Adrenal gland (tissue), 19 donors: ENCODE measurements at places on chromosomes 1 and 21. TPM values are rescaled to one million over a fixed set of nuclear protein-coding genes. Genes with fewer than 3 reads are reported as not detected.

FCGR2B gene
- total RNA-seq, result 15.3 TPM

ITLN2 gene
- not detected for total RNA-seq

GRCh38 chr1:228647523-228648444 is 87.5 kb upstream of the RHOU start:
- H3K27ac ChIP-seq, result no peak overlapping the region
- H3K36me3 ChIP-seq, result no peaks in the 10 kb centered on the region
- peak; percentile 35 for DNase-seq

DNA sequence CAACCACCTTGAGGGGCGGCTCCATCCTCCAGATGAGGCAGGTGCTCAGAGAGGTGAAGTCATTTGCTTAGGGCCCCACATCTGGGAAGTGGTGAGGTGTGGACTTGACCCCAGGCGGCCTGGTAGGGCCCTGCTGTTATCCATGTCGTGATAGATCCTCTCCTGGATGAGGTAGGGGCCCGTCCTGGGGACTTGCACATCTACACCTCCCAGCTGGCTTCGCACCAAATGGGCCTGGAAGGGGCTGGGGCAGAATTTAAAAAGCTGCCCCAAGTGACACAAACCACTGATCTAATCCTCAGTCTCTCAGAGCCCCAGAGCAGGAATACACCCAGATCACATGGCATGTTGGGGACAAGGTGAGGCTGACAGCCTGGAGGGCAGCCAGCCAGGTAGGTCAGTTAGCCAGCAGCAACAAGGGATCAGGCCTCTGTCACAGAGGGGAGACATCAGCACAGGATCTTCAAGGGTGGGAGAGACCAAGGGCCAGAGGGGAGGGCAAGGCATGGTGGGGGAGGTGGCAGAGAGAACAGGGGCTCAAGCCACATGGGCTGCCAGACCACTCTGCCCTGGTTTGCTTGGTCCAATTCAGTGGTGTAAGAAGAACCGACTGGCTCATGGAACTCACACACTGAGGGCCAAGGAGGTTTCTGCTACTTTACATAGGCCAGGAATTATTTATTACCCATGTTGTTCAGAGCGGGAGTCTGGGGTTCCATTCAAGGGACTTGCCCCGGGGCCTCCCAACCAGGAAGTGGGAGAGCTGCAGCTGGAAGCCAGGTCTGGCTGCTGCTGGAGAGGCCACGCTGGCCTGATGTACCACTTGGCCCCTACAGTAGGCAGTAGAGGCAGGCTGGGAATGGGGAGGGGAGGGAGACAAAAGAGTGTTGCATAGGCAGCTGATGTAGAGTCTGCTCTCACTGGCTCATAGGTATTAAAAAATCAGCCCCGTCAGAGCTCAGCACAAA is 12.1 kb downstream of the LRP8 start:
- no peak overlapping the region for H3K27ac ChIP-seq
- DNase-seq, result no peak
- no peaks in the 10 kb centered on the region for H3K4me1 ChIP-seq
- no peak overlapping the region for H3K4me3 ChIP-seq
- no peaks in the 10 kb centered on the region for H3K27me3 ChIP-seq
- H3K36me3 ChIP-seq, result no peaks in the 10 kb centered on the region

- no peak overlapping the region for H3K4me3 ChIP-seq
- no peak for DNase-seq
- no peaks in the 10 kb centered on the region for H3K27me3 ChIP-seq
- no peak overlapping the region for H3K27ac ChIP-seq
- H3K36me3 ChIP-seq, result peaks cover 6% of the 10 kb centered on the region
- peaks cover 14% of the 10 kb centered on the region for H3K4me1 ChIP-seq
Measured at GRCh38 chr1:150484431-150484830, 2.8 kb upstream of the TARS2 start.

- DNase-seq, result no peak
- no peak overlapping the region for H3K4me3 ChIP-seq
- no peak overlapping the region for H3K27ac ChIP-seq
- no peaks in the 10 kb centered on the region for H3K36me3 ChIP-seq
Measured at GRCh38 chr1:3522564-3523265, 68.2 kb downstream of the ARHGEF16 start.

DNA sequence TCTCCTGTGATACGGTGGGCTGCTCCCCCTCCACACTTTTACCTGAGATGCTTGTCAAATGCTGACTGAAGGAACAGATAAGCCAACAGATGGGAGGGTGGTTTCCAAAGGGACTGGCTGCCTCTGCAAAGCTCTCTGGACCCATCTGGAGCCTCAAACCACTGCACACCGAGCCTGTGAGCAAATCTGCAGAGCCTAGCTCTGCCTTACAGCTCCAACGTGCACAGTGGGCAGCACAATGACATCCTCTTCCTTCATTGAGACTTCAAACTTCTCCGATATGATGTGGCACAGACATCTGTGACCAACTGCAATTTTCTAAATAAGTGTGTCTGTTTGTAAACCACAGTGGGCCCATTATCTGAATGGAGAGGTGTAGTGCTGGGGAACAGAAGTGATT is 26.2 kb upstream of the KNCN start:
- H3K4me1 ChIP-seq, result peaks cover 7% of the 10 kb centered on the region
- peaks cover 61% of the 10 kb centered on the region for H3K36me3 ChIP-seq
- no peak overlapping the region for H3K4me3 ChIP-seq
- DNase-seq, result no peak
- H3K27me3 ChIP-seq, result no peaks in the 10 kb centered on the region
- H3K27ac ChIP-seq, result no peak overlapping the region

GRCh38 chr1:111484391-111485026 is 10.7 kb downstream of the C1orf162 start:
- no peaks in the 10 kb centered on the region for H3K27me3 ChIP-seq
- no peak overlapping the region for H3K27ac ChIP-seq
- no peaks in the 10 kb centered on the region for H3K36me3 ChIP-seq
- no peak overlapping the region for H3K4me3 ChIP-seq

DNA sequence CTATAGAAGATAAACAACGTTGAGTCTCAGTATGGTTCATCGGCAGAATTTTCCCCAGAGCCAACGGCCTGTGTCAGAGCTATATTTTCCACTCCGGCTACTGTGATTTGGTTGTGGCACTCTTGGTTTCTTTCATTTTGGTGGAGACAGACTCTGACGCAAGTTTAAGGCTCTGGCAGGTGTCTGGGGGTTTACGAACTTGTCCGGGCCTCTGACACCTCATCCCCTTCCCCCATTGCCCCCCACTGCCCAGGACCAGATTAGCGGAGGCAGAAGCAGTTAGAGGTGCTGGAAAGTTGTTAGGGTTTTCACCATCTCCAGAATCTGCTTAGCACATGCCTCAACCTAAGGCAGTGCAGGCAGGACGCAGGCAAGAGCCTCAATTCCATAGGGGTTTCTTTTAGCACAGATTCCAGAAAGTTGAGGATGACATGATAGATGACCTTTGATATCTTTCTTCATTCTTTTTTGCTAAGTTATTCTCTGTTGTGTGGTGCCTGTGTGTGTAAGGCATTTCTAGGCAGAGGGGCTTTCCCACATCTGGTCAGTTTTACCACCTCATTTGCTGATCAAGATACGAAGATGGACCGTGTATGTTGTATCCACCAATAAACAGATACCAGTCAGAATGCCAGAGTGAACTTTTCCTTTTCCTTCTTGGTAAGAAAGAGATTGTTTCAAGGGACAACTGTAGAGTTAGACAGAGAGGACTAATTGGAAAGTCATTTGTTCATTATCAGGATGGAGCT is 18.4 kb upstream of the IL10 start:
- no peaks in the 10 kb centered on the region for H3K27me3 ChIP-seq
- no peaks in the 10 kb centered on the region for H3K4me1 ChIP-seq
- H3K27ac ChIP-seq, result no peak overlapping the region
- no peak overlapping the region for H3K4me3 ChIP-seq
- DNase-seq, result no peak
- H3K36me3 ChIP-seq, result no peaks in the 10 kb centered on the region

- H3K36me3 ChIP-seq, result no peaks in the 10 kb centered on the region
- H3K4me1 ChIP-seq, result no peaks in the 10 kb centered on the region
- no peak overlapping the region for H3K27ac ChIP-seq
- no peaks in the 10 kb centered on the region for H3K27me3 ChIP-seq
- no peak overlapping the region for H3K4me3 ChIP-seq
Measured at GRCh38 chr1:226615876-226616275, 67.3 kb downstream of the STUM start.

GRCh38 chr1:67597336-67597735 is 87.7 kb upstream of the GADD45A start:
- H3K27ac ChIP-seq, result no peak overlapping the region
- no peaks in the 10 kb centered on the region for H3K4me1 ChIP-seq
- H3K27me3 ChIP-seq, result no peaks in the 10 kb centered on the region
- H3K4me3 ChIP-seq, result no peak overlapping the region

GRCh38 chr1:34924759-34925555 is 4.5 kb downstream of the DLGAP3 start:
- no peak overlapping the region for H3K27ac ChIP-seq
- H3K36me3 ChIP-seq, result no peaks in the 10 kb centered on the region
- peaks cover 4% of the 10 kb centered on the region for H3K4me1 ChIP-seq
- peaks cover 10% of the 10 kb centered on the region for H3K27me3 ChIP-seq
